Stimulated activated CD4-positive, alpha-beta T cell treated with anti-CD3 and anti-CD28 coated beads, Interleukin-15, amount 100 ng/mL, for 48 hours (primary cell): ENCODE measurements at places on chromosomes 4 and X.

DNA sequence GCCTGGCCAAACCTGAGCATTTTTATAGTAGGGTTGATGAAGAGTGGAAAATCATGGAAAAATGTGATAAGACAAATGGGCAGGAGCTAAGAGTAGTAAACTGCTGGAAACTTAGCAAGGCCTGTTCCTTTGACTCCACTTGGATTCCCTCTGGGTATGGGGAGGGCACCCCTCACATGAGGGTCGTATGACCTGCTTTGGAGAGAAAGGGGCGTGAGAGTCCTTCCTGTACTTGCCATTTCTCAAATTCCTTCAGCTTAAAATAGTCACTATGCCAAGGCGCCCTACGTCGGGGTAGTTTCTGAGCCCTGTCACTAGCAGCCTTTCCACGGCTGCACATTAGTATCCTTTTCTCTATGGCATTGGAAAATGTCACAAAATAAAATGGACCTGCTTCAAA is 49.1 kb downstream of the GPRIN3 start:
- DNase-seq: no peak

DNA sequence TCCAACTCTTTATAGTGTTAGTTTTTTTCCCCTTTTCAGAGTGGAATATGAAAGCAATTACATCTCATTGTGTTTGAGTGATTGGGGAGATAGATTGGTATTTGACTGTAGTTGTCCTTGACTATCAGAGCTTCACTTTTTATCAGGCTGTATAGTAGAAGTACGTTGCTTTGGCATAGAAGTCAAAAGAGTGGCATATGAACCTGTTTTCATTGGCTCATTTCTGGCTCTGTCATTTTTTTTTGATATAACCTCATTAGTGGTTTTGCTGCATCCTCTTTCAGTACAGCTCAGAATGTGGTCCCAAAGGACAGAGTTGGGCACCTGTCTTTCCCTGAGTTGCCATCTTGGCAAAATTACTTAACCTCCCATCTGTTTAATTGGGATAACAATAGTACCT is 1.4 kb downstream of the TMA16 start:
- DNase-seq: no peak

DNA sequence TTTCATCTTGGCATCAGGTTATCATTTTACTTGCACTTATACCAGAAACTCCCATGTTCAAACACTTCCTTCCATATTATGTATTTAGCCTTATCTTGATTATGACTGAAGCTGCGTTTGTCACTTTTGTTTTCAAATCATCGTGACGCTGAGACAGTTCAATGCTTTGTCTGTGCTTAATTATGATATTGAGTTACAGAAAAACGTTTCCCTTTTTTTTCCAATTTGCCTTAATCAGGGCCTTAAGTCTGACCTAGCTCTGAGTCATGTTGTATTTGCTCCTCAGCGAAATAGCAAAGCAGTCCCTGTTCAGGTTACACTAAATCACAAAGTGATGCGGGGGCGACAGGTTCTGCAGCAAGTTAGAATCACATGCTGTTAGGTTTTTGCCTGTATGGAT is 254.7 kb downstream of the AFF2 start:
- DNase-seq: no peak

GRCh38 chr4:6324461-6324998 is 54.9 kb downstream of the WFS1 start:
- DNase-seq: no peak

- DNase-seq: no peak
Measured at GRCh38 chr4:90234916-90235547, 107.8 kb downstream of the CCSER1 start.
